ENCODE measurements at places on chromosomes 1 and 21.
A peak's percentile ranks its signal among the peaks of the same experiment; 100 is the strongest.

DNA sequence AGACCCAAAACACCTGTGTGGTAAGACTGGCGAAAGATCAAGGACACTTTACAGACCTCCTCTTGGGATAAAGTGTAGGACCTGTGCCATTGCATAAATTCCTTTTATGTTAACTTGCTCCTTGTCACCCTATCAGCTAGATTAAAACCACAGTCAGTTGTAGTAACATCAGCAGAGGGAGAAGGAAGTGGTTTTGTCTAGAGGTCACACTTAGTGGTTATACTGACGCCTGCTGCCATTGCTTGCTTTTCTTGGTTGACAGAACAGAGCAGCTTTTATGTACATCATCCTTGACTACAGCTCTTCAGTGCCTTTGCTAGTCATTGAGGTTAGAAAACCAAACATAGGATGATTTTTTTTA is 101.4 kb downstream of the PBX1 start:
- DNase-seq, result no peak

DNA sequence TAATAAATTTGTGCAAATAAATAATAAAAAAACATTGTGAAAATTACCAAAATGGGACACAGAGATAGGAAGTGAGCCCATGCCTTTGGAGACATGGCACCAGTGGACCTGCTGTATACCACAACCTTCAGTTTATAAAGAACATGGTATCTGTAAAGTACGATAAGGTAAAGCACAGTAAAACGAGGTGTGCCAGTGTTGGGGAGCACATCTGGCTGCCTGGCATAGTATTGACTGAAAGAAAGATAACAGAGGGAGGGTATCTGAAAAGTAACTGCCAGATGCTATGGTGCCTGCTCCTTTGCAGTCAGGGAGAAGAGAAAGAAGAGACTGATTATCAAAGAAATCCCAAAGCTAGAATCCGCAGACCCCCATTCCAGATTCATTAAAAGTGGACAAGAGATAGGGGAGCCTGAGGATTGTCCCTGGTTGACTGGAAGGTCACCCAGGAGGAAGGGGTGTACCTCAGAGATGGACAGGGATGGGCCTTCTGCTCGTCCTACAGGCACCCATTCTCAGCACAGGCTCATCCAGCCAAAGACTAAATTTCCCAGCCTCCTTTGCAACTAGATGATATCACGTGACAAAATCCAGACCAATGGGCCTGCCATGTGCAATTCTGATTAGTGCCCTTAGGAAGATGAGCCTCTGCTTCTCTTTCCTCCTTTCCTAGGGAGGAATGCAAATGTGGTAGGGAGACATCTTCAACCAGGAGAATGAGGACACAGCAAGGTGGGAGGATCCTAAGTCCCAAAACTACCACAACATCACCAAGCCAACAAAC is 12.9 kb upstream of the ETS2 start:
- no peak for DNase-seq

- no peak for DNase-seq
Measured at GRCh38 chr1:45508295-45509151, 8.4 kb downstream of the MMACHC start.

DNA sequence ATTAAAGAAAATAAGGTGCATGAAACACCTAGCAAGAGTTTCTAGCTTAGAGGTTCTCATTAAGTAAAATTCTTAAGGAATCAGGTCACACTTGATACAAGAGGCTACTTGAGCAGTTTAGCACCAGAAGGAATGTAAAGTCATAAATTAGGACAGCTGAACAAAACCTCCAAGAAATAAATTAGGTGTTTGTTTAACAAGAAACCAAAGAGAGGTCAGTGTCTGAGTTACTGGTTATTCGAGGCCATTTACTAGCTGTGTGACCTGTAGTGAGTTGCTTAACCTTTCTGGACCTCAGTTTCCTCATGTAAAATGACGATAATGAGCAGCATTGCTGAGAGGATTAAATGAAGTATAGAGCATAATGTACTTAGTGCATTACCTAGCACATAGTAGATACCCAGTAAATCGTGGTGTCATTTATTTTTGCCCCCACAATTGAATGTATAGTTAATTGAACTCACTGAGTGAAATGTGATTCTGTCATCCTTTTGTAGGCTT is 908 bp upstream of the ELK4 start:
- peak; percentile 21 for DNase-seq

DNA sequence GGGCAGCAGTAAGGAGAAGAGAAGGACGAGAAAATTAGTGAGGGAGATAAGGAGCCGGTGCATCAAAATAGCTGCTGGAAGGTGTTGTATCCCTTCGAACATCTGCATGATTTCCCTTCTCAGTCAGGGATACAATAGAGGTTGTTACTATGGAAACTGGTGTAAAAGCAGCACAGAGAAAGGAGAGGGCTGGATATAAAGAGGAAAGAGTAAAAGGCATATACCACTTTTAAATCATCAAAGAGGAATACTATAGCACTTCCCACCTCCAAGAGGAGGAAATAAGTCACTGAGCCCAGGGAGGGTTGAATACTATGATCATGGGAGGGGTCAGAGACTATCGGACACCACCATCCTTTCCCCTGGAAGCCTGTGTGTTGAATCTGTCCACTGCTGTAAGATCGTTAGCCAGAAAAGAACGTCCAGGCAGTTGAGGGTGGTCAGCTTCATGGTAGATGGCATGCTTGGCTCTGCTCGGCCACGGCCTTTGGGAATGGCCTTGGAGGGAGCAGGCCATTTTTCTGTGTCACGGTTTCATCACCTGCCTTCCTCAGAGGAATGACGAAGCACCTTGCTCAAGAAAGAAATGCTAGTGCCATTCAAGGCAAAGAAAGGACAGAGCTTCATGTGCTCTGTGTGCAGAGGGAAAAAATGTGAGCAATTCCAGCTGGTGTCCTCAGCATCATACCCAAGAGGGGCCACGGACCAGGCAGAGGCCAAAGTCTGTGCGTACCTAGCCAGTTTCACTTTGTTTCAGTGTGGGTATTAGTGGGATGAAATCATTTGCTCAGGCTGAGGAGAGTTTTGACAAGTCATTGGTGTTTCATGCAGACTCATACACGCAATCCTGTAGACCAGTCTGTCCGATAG is 64.2 kb downstream of the IRF2BP2 start:
- no peak for DNase-seq

DNA sequence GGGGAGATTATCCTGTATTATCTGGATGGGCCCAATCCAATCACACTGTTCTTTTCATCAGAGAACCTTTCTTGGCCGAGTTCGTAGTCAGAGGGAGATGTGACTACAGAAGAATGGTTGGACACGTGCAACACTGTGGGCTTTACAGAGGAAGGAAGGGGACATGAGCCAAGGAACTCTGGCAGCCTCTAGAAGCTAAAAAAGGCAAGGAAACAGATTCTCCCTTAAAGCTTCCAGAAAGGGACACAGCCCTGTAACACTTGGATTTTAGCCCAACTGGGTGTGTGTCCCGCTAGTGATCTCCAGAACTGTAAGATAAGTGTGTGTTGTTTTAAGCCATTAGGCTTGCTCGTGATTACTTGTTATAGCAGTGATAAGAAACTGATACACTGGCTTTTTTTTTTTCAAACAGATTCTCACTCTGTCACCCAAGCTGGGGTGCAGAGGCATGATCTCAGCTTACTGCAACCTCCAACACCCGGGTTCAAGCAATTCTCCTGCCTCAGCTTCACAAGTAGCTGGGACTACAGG is 53.9 kb upstream of the FBXO28 start:
- no peak for DNase-seq

GRCh38 chr1:68231627-68232288 is 565 bp downstream of the WLS start:
- peak; percentile 87 for DNase-seq

- no peak for DNase-seq
Measured at GRCh38 chr21:19034041-19034440, 630.5 kb upstream of the TMPRSS15 start.

GRCh38 chr1:156418416-156419070 is 49.5 kb downstream of the RHBG start:
- DNase-seq, result no peak

DNA sequence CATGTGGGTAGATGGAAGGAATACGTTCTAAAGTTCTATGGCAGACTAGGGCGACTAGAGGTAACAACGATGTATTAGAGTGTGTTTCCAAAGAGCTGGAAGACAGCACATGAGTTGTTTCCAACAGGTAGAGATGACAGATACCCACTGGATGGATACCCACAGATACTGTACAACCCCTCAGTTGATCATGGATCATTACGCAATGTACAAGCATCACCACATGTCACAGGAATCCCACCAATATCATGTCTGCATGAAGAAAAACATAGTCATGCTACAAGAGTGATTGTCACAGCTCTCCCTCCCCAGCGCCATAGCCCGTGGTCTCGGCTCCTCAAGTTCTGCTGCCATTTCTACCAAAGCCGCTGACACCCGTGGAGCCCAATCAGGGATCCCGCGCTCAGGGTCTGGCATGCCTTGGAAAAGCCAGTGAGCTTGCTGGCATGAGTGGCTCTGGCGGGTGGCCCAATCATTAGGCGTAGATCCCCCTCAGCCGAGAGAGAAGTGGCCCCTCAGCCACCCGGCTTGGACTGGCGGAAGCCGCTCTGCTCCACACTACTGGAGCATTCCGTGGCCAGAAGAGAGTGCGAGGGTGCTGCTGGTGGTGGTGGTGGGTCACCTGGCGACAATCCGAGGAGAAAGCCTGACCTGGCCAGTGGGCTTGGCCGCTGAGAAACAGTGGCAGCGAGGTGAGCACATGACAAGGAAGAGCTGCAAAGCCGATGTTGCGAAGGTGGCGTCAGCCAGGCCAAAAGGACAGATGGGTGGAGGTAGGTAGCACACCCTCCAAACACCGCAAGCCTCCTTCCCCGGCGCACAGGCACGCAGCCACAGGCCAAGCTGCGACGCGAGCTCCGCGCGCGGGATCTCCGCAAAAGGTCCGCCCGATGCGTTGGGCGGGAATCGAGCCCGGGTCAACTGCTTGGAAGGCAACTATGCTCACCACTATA is 65.7 kb upstream of the FCGR2A start:
- no peak for DNase-seq

GRCh38 chr1:165371588-165372225 is 15.2 kb upstream of the LMX1A start:
- DNase-seq, result no peak

DNA sequence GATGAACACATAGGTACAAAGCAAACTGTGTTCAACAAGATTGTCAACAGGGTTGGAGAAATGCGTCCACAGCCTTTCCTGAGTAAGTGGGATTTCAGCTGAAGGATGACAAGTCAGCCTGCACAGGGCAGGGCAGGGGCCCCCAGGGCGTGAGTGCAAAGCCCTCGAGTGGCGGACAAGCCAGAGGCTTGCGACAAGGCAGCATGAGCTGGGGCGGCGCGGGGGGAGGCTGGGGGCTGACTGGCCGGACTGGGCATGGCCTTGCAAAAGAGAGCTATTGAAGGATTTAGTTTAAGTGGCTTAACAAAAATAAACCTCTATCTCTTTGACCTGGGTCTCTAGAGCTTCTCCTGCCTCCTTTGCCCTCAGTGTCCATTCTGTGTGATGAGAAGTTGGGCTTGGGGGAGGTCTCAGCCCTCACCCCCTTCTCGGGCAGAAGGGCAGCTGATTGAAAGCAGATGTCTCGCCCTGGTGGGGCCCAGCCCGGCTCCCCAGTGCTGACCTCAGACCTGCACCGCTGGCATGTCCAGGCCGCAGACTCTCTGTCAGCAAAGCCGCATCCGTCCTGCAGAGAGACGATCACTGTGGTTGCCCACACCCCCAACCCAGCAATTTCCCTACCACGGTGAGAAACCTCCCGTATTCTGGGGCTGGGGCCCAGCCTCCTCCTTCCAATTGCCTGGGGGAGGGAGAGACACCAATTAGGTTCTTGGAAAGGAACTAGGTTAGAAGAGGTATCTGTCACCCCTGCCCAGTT is 24.3 kb upstream of the EPS8L3 start:
- no peak for DNase-seq

- DNase-seq, result no peak
Measured at GRCh38 chr1:107879927-107880326, 85.1 kb downstream of the VAV3 start.

DNA sequence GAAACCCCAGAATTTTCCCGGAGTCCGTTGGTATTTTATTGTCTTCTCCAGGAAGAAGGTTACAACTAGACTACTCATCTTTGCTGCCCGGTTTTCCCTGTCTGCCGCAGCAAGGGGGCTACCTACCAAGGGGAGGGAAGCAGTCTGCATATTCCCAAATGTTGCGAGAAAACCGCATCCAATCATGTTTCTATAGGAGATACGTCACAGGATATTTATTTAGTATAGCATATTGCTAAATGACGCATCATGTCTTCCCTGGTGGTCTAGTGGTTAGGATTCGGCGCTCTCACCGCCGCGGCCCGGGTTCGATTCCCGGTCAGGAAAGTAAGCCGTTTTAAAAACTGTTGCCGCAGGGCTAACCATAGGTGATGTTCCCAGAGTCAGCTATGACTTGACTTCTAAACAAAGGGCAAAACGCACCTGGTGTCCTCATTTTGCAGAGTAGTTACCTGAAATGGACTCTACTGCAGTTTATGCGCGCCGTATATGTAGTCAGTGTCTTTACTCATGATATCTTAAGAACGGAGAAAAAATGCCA is 15.2 kb upstream of the ZNF692 start:
- peak; percentile 76 for DNase-seq
